ENCODE measurements at places on chromosomes 7 and 10. TPM values are rescaled to one million over a fixed set of nuclear protein-coding genes. Genes with fewer than 3 reads are reported as not detected.

Gene ACSM6
- not detected for total RNA-seq

Gene BNIP3
- total RNA-seq: 121 TPM

Gene NPTX2
- total RNA-seq: 0.23 TPM

Gene ANK3
- total RNA-seq: 7.9 TPM
